ENCODE measurements at places on chromosomes 12 and 14. TPM values are rescaled to one million over a fixed set of nuclear protein-coding genes. Genes with fewer than 3 reads are reported as not detected.

Gene NXPH4
- total RNA-seq, result not detected

DNA sequence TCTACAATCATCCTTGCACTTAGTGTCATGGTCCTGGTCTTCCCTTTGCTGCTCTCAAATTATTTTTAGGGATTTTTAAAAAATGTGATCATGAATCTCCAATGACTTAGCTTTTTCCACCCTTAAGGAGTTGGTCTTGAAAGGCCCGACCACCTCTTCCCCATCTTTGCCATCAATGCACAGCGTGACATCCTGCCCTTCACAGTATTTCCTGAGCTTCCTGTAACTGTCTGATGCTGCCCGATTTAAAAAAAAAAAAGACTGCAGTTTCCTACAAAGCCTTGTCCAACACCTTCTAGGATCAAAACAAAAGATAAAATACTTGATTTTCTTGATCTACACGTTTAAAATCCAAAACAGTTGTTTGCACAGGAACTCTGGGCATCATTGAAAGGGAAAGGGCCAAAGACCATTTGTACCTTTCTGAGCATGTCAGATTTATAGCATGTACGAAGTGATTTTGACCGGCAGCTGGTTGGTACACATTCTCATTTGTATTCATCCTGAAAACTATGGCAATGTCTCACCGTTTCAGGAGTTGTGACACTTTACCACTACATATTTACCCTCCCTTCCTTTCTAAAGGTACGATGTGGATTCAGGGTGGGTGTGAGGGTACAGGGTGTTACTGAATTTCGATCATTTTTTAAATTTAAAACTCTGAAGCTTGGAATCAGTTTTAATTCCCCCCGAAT is 7.4 kb upstream of the ELK3 start:
- DNase-seq, result no peak

Gene FOXN4
- not detected for total RNA-seq

- no peak for DNase-seq
Observed at GRCh38 chr12:48686615-48687334, 4.7 kb upstream of the KANSL2 start.

GRCh38 chr14:32403688-32404087 is 74.6 kb downstream of the AKAP6 start:
- no peak for DNase-seq

Gene YEATS4
- total RNA-seq, result 10.6 TPM

DNA sequence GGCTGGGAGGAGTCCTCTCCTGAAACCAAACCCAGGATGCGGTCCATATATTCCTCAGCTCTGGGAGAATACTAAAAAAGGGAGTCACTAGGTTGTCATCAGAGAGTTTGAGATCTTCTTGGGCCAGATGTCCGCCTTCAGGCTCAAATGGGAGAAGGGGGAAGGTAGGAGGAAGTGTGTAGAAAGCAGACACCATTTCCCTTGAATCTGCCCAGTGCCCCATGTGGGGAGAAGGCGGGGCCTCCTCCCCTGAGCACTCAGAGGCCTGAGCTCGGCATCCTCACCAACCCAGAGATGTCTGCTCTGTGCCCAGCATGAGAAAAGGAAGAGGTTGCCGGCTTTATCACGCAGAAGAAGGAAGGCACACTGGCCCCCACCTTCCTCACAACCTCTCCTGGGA is 37.3 kb downstream of the LTBP2 start:
- DNase-seq, result no peak

- no peak for DNase-seq
Observed at GRCh38 chr12:4068981-4069669, 195.9 kb upstream of the PARP11 start.

GRCh38 chr14:94888121-94888520 is 118.2 kb upstream of the GSC start:
- no peak for DNase-seq

Gene CEP83
- total RNA-seq, result 17.8 TPM

Gene NINJ2
- 8.6 TPM for total RNA-seq

DNA sequence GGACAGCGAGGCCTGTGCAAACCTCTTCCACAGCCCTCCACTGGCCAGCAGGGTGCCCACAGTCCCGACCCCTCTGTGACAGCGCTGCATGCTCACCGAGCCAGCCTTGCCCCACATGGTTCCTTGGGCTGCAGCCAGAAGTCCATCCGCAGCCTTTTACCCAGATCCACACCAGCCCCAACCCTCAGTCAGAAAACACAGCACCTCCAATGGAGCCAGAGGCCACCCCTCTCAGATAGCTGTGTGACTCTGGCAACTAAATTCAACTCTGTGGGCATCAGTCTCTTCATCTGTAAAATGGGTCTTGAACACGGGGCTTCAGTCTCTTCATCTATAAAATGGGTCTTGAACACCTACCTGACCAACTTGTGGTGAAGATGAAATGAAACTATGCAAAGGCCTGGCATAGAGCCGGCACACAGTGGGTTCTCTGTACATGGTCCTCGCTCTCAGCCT is 38.0 kb downstream of the NFKBIA start:
- DNase-seq, result no peak

DNA sequence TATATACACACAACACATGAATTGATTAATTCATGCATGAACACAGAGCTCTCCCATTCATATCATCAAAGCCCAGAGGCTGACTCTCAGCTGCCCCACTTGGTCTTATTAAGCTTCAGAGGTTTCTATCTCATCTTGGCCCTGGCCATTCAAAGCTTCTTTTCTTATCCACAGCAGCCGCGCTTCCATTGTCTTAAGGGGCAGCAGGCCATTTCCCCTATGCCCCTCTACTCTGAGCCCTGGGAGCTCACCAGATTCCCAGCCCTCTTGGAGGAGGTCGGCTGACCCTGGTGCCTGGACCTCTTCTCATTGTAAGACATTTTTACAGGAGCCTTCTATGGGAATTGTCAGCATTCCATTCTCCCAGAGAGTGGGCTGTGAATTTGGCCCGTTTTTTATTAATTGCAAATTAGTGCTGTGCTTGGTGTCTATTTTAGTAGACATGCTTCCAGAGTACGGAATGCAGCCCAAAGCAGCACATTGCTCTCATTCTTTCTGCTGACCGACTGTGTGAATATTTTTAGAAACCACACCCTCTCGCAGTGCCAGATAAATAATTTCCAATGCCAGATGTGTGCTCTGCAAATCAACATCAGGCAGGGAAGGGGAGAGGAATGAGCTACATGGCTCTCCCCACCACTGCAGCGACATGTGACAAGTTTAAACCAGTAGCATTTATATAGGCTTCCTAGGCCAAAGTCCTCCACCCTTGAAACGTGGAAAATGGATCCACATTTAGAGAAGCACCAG is 58.5 kb downstream of the NUAK1 start:
- DNase-seq, result no peak

DNA sequence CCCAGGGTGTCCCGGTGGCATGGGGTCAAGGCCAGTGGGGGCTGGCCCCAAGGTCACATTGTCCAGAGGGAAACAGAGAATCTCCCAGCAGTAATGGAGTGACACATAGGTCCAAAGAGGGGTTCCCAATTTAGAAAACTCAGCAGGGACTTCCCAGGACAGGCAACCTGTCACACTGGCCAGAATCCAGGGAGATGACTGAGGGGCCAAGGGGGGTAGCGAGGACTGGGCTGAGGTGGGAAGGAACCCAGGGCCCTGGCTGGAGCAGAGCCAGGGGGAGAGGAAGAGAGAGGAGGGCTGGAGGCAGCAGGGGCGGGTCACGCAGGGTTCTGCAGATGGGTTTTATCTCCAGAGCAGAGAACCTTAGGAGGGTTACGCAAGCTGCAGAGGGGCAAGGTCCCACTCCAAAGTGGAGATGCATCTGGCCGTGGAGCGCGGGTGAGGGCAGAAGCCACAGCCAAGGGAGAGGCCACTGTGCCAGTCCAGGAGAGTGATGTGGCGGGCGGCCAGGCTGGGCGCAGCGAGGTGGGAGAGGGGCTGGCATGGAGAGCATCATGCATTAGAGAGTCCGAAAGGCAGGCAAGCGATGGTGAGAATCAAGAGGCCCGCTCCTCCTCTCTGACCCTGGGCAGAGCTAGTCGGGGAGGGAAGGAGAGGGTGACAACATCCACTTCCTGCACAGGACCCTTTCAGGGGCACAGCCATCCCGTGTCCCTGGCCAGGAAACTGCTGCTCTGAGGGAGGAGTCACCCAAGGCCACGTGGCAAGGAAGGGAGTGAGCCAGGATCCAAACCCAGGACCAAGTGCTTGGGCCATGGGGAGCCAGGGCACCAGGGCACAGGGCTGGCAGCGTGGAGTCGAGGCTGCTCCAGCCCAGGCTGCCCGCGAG is 29.0 kb downstream of the NCOR2 start:
- no peak for DNase-seq

GRCh38 chr14:69237142-69237541 is 22.8 kb upstream of the GALNT16 start:
- no peak for DNase-seq

- DNase-seq, result no peak
Observed at GRCh38 chr12:99287136-99287535, 360.4 kb upstream of the GARIN6 start.

GRCh38 chr12:120316798-120317223 is 10.8 kb downstream of the PLA2G1B start:
- DNase-seq, result no peak

Gene LGR5
- total RNA-seq, result 0.19 TPM

Gene TRHDE
- 13.5 TPM for total RNA-seq

Gene FOXM1
- 4.3 TPM for total RNA-seq

Gene CLEC4E
- total RNA-seq, result 2.7 TPM

DNA sequence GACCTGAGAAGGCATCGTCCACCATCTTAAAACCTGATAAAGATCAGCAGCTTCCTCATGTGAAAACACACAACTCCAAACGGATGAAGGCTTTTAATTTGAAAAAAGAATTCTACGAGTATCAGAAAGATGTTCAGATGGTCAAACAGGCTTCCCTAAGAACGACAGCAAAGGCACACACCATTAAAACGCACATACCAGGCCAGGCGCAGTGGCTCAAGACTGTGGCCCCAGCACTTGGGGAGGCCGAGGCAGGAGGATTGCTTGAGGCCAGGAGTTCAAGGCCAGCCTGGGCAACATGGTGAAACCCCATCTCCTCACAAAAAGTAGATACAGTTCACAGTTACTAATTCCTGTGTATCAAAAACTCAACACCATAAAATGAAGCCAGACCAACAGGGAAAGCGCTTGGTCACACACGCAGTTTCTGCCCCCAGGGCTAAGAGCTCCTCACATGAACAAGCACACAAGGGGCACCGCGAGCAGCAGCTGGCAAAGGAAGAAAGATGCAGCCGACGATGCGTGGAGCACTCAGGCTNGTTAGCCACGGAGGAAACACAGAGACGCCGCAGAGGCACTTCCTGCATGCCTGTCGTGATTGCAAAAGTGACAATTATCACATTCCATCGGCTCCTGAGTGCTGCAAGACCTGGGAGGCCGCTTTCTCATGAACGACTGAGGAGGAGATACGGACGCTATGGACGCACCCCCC is 78.0 kb downstream of the NOC4L start:
- DNase-seq, result no peak

All from omental fat pad (tissue), 4 donors.